Sciatic nerve (tissue), 2 donors: ENCODE measurements at places on chromosomes 11 and 22. TPM values are rescaled to one million over a fixed set of nuclear protein-coding genes. Genes with fewer than 3 reads are reported as not detected.

Gene TBX10
- not detected for total RNA-seq

Gene PTPRCAP
- 4.2 TPM for total RNA-seq

Gene CD3D
- total RNA-seq, result 3.8 TPM

Gene PGA3
- not detected for total RNA-seq

Gene MAP4K2
- 18.0 TPM for total RNA-seq

Gene TPBGL
- total RNA-seq, result 0.31 TPM

Gene OR51G2
- not detected for total RNA-seq

Gene CD3E
- total RNA-seq, result 2.5 TPM

Gene FOLH1
- 32.5 TPM for total RNA-seq

Gene HEPACAM
- 16.5 TPM for total RNA-seq
